ENCODE measurements at places on chromosomes 5 and 9. TPM values are rescaled to one million over a fixed set of nuclear protein-coding genes. Genes with fewer than 3 reads are reported as not detected.

GRCh38 chr9:69980591-69980990 is 63.1 kb upstream of the MAMDC2 start:
- DNase-seq, result no peak

- DNase-seq, result no peak
Observed at GRCh38 chr5:30592833-30593232, 600.7 kb upstream of the CDH6 start.

- DNase-seq, result no peak
Observed at GRCh38 chr9:116979456-116979855, 292.4 kb downstream of the TRIM32 start.

GRCh38 chr5:171524466-171524865 is 105.0 kb downstream of the FGF18 start:
- no peak for DNase-seq

GRCh38 chr5:179858241-179858585 is 404 bp downstream of the MRNIP start:
- DNase-seq, result peak; percentile 65

FAM221B gene
- total RNA-seq, result not detected

GRCh38 chr5:115068239-115069086 is 101.2 kb downstream of the TRIM36 start:
- DNase-seq, result no peak

DNA sequence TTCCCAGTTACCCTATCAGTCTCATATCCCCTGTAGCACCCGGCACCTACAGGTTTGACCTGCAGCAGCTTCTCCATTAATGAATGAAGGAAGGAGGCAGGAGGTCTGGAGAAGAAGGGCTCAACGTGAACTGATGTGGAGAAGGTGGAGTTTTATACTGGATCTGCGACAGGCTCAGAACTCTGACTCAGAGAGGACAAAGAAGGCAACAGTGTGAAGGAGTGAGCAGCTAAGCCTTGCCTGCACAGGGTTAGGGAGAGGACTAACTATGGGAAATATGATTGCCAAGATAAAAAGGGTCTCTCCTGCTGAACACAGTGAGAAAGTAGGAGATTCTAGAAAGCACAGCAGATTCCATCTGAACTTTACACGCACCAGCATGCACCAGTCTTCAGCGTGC is 23.6 kb downstream of the RASEF start:
- no peak for DNase-seq

SLC36A3 gene
- not detected for total RNA-seq

GRCh38 chr5:152638996-152639552 is 234.0 kb upstream of the NMUR2 start:
- DNase-seq, result no peak

PSD2 gene
- 0.08 TPM for total RNA-seq

DNA sequence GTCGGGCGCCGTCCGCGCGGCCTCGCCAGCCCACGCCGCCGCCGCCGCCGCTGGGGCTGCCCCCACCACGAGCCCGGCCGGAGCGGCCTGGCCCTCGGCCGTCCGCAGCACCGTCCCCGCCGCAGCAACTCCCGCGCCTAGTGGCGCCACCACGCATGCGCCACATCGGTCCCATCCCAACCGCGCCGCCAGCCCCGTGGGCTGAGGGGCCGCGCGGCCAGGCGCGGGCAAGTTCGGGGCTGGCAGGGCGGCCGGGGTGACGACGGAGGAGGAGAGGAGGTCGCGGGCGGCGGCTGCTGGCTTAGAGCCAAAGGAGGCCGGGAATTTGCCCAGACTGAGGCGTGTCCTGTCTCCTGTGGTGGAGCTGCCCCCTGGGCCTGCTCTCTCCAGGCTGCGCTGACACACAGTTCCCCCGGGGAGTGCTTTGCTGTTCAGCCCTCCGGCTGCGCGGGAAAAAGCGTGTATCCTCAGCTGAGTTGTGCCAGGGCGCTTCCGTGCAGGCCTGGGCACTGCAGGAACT is at the start of gene TUSC1:
TSS of gene TUSC1 (minus strand) at position 298 of the 520 bp plus-strand sequence. CDS start at position 166, 132 bp downstream.
- DNase-seq, result no peak

DNA sequence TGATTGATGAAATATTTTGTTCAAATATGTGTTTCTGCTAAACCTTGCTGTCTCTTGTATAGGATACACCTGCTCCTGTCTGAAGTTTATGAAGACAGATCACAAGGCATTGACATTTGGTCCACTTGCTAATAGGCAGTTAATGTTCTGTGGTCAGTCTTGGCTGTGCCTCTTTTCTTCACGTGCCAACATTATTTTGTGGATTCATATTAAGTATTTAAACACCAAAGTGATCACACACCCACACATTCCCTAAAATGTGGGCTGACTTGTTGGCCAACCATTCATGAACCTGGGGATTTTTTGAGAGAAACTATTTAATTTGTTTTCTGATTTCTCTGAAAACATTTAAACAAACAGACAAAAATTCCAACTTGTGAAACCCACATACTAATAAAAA is 33.7 kb downstream of the ZNF462 start:
- DNase-seq, result no peak

DNA sequence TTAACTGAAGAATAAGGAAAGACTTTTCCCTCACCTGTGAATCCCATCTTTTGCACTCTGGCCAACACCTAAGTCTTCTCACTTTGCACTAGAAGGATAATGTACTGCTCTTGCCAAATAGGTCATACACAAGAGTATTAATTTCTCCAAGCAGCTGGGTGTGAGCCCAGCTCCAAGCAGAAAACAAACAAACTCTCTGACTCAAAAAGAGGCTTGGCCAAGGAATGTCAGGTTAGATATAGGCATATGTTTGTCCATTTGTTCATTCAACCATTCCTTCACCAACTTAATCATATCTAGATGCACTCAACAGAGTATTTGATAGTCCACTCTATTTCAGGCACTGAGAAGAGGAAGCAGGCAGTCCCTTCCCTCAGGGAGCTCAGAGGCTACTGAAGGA is 84.4 kb downstream of the HTR4 start:
- DNase-seq, result no peak

GRCh38 chr5:172707285-172708182 is 63.5 kb downstream of the DUSP1 start:
- DNase-seq, result no peak

DNA sequence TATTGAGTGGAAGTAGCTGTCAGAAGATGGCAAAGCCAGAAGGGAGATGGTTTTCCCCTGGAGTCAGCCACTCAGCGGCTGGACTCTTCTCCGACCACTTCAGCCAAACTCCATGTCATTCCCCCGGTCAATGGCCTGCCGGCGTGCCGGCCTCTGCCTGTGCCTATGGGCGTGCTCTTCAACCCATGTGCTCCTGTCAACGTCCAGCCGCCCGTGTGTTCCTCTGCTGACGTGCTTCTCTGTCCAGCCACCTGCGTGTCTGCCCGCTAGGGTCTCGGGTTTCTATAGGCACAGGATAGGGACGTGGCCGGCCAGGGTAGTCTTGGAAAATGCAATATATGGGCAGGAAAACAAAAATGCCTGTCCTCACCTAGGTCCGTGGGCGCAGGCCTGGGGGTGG is 77.7 kb upstream of the RUFY1 start:
- no peak for DNase-seq

DNA sequence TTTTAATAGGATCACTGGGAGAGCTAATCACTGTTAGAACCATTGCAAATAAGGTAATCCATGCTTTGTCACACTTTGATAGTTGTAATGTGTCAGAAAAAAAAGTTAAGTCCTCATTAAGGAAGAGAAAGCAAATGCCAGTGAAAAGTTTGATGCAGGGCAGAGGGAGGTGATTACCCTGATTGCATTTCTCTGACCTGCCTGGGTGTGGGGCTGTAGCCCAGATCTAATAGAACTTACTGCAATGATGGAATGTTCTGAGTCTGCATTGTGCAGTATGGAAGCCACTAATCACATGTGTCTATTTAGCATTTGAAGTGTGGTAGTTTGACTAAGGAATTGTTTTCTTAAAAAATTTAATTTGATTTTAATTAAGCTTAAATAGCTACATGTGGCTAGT is 202.7 kb downstream of the ATP10B start:
- no peak for DNase-seq

- no peak for DNase-seq
Observed at GRCh38 chr9:131169563-131170240, 44.3 kb downstream of the NUP214 start.

ESM1 gene
- total RNA-seq, result not detected

GRCh38 chr5:77167063-77167462 is 43.4 kb upstream of the PDE8B start:
- DNase-seq, result no peak

All from CD4-positive, alpha-beta T cell (primary cell).